ENCODE measurements at places on chromosomes 2 and 18.
A peak's percentile ranks its signal among the peaks of the same experiment; 100 is the strongest.

DNA sequence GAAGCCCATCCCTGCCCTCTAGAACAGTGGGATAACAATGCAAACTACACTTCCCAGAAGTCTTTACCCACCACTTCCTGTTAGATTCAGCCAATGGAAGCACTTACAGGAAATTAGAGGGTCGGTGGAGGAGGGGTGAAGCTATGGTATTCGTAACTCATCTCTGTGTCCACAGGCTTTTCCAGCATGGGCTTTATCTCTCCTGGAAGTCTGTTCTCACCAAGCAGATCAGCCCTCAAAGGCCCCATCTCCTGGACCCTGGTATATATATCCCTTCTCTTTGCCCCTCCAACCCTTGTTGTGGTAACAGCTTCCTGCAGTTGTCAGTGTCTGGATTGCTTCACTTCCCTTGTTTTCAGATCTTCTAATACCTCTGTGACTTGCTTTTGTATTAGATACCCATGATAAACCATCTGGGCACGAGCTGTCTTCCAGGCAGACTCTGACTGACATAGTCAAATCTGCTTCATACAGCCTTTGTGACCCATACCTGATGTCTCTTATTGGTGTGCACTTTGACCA lies 475.0 kb upstream of the POU3F3 start:
- peak; percentile 20 for DNase-seq

DNA sequence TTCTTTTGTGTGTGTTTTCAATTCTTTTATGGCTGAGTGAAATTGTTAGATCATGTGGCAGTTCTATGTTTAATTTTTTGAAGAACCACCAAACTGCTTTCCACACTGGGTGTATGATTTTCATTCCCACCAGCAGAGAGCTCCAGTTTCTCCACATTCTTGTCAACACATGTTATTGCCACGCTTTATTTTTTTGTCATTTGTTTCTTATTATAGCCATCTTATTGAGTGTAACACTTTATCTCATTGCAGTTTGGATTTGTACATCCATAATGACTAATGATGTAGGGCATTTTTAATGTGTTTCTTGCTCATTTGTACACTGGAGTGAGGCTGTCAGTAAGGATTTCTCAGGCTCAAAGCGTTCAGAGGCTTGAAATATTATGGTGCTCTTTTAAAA lies 184.2 kb downstream of the PIEZO2 start:
- no peak for DNase-seq

GRCh38 chr2:37868866-37869265 lies 56.2 kb upstream of the RMDN2 start:
- no peak for DNase-seq

DNA sequence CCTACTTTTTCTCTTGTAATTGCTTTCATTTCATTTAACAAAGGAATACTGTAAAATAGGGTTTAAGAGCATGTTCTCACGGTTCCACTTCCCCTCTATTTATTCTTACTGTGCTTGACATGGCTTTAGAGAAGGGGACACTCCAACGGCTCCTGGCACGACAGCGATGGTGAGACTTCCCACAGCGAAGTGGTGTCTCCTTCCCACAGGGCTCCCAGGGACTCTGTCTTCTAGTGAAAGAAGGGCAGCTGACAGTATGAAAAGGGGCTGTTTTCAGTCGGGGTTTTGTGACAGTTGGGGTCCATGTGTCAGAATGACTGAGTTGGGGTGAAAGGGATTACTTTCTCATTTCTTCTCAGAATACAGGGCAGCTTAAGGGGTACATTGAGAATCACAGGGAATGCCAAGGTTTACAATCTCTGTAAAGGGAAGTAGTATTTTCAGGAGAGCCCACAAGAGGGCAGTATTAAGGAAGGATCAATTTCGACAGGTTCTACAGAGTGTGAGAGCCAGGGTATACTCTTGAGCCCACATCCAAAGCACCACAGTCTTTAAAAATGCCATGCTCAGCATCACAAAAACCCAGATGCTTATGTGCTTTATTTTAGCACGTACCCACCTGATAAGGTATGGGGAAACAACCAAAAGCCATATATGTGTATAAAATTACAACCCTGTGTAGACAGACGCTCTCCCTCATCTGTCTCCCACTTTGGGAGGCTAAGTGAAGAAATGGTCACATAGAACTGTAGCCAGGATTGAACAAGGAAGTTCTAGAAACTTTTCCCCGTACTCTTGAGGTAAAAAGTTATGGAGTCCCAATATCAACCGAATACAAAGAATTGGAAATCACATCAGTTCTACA lies 31.3 kb upstream of the RAPGEF4 start:
- peak; percentile 13 for DNase-seq

DNA sequence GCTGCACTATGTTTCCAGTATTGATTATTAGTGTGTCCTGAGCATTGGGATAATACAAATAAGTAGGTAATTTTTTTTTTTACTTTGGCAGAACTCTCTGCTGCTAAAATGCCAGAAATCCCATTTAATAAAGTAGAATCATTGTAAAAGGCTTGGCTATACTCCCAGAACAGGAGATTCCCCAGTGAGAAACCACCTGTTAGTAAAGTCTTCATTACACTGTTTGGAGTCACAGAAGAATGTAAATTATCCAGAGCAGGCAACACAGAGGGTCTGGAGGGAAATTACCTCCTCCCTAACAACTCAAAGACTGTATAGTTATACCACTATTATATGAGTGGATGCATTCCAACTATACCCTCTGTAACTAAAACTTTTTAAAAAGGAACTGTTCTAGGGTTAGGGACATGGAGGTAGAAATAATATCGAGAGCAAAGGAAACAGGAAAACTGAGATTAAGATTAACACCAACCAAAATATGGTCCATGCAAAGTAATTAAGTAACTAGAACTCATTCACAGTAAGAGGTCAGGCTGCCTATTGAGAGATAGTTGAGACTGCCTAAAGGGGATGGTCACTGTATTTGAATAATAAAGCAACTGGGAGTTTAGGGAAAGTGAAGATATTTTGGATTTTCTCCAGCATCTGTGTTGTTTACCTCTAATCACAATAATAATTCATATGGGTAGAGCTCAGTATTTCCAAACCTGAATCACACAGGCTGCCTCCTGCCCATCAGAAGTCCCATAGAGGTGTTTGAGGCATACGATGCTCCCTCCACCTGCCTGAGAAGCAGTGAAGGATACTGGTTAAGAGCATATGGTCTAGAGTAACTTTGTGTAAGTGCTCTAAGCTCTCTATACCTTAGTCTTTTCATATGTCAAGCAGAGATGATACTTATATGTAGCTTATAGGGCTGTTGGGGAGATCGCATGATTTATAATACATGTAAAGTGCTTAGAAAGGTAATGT lies 34.4 kb downstream of the MAP2 start:
- DNase-seq = no peak

GRCh38 chr2:99659874-99660273 lies 170.1 kb upstream of the REV1 start:
- no peak for DNase-seq

GRCh38 chr2:60459851-60460250 lies 93.6 kb downstream of the BCL11A start:
- no peak for DNase-seq

- DNase-seq = no peak
Measured at GRCh38 chr2:205835251-205835791, 153.0 kb downstream of the NRP2 start.

- peak; percentile 31 for DNase-seq
Measured at GRCh38 chr2:13193900-13194299, 477.2 kb downstream of the TRIB2 start.

- no peak for DNase-seq
Measured at GRCh38 chr2:147634826-147635225, 210.0 kb upstream of the ACVR2A start.

DNA sequence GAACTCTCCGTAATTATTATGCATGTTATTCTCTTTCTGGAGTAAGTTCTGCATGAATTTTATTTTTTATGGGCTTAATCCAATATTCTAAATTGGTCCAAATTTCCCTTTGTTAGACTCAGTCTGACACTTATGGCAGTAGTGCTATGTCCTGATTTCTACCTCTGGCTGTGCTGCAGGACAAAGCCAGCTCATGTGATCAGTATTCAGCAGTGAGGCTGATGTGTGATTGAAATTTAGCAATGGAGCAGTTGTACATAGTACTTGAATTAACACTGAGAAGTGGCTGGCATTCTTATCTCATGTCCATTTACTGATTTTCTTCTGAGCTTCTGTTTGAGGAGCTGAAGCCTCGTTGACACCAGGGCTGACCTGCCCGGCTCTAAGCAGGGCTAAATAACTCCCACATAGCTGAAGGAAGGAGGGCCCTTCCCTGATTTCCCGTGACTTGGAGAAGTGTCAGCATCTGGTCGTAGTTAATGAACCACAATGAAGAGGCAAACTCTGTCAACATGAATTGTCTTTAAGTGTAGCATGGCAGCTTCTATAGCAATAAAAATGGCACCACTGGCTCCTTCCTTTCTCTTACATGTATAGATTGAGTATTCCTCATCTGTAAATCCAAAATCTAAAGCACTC lies 159.0 kb upstream of the RASGRP3 start:
- DNase-seq = no peak

DNA sequence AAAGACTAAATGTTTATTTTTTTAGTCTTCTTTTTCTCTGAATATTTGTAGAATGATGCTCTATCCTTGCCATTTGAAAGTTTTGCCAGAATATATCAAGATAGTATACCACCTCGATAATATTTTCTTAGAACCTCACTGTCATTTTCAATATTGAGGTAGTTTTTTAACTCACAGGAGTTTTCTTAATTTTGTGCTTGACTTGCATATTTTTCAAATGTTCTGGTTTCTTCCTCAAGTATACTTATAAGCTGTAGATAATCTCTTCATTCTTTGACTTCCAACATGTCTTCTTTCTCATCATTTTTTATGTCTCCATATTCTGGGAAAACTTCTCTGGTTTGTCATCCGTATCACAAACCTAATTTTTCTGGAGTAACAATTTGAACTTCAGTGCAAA lies 559.6 kb downstream of the ARHGAP15 start:
- DNase-seq = no peak

DNA sequence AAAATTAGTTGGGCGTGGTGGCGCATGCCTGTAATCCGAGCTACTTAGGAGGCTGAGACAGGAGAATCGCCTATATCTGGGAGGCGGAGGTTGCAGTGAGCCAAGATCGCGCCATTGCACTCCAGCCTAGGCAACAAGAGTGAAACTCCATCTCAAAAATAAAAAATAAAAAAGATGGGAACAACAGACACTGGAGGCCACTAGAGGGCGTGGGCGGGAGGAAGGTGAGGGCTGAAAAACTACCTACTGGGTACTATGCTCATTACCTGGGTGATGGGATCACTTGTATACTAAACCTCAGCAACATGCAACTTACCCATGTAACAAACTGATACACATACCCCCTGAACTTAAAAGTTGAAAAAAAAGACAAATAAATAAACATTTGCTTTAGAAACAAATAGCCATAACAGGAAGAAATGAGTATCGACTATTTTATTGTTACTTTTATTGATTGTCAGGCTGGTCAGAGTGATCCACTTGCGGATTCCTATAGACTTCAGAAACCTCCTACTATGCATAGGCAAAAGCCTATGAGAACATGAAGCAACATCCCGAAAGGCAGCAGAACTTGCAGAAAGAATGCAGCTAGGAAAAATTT lies 61.0 kb downstream of the TMEM163 start:
- peak; percentile 16 for DNase-seq

DNA sequence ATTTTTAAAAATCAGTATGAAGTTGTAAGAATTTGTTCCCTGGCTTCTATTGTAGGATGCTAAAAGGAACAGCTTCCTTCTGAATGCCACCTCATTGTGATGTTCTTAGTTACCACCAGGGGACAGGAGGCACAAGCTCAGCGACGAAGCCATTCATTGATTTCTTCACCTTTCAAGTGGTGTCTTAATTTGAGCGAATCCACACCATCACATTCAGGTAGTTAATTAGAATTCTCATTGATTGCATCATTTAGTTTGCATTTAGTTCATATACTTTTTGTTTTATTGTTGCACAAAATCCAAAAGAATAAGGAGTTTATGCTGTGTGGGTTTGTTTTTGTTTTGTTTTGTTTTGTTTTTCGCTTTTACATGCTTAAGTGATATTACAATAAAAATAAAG lies 23.1 kb downstream of the CYP27C1 start:
- DNase-seq = no peak

DNA sequence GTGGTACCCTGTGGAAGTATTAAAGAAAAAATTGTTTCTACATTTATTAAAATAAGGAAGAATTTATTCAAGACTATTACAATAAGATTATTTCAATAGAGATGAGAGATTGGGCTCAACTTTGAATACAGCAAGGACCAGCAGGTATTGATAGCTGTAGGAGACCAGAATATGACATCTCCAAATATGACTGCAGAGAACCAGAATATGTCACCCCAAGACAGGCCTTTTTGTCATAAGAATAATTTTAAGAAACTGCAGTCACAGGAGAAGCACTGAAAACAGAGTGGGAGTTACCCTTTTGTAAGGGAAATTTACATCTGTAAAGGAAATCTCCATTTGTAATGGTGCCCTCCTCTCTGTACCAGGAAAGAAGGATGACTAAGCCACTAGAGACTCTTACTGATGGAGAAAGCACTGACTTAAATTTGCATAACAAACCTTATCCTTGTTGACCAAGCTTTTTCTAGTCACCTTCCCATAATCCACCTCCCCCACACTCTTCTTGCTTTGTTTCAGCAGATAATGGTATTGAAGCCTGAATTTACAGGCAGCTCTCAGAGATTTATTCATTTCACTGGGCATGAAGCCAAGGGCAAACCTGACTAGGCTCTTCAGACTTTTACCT lies 145.1 kb upstream of the RMP24 start:
- DNase-seq = peak; percentile 91

DNA sequence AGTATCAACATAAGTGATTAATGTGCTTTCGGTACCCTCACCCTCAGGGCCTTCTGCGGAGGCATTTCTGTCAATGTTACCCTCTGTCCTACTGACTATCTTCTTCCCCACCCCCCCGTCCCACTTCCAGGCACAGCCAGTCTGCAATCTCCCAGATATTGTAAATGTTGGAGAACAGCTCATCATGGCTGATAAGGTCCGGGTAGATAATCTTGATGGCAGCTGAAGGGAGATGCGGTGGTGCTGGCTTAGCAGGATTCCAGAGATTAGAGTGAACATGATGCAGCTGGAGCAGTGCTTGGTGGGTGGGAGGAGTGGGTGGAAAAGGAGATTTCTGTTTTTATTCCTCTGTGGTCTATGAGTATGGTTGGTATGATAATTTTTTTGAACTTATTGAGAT lies 15.5 kb downstream of the GTF2A1L start:
- no peak for DNase-seq

- DNase-seq = no peak
Measured at GRCh38 chr2:176479961-176480360, 210.7 kb downstream of the MTX2 start.

DNA sequence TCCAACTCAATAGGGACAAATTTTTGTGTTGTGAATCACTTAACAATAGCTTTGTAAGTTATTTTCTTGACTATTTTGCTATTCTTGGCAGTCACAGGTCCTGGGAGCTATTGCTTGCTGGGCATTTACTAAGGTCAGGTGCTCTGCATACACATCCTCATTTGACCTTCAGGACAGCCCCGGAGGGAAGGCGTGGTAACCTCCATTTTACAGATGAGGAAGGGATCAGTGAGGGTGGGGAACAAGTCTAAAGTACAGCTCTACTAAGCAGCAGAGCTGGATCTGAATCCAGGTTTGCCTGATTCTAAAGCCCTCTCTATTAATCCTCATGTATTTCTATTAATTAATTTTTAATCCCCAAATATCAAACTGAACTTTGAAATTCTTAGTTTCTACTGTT lies 58.8 kb downstream of the PTPN2 start:
- no peak for DNase-seq
